NCI-H2029 treated with DMSO at 0.1 percent for 48 hours (cell line): ENCODE measurements at places on chromosomes 2 and 18.

DNA sequence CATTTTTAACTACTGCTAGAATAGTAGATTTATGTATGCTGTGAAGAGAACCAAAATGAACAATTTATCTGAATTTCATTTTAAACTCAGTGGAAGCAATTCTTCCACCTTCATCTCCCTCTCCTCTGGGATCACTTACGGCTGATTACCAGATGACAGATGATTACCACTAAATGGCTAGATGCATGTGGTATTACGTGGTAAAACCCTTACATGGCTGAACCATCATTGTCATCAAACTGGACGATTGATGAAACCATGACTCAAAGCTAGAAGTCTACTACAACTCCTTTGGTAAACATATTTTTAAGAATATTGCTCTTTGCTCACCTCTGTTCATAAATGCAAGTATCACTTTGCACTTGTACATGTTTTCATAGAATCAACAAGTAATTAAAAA is 48.5 kb upstream of the DOCK10 start:
- DNase-seq, result no peak

GRCh38 chr2:231102772-231103171 is 22.1 kb downstream of the HTR2B start:
- DNase-seq, result no peak

DNA sequence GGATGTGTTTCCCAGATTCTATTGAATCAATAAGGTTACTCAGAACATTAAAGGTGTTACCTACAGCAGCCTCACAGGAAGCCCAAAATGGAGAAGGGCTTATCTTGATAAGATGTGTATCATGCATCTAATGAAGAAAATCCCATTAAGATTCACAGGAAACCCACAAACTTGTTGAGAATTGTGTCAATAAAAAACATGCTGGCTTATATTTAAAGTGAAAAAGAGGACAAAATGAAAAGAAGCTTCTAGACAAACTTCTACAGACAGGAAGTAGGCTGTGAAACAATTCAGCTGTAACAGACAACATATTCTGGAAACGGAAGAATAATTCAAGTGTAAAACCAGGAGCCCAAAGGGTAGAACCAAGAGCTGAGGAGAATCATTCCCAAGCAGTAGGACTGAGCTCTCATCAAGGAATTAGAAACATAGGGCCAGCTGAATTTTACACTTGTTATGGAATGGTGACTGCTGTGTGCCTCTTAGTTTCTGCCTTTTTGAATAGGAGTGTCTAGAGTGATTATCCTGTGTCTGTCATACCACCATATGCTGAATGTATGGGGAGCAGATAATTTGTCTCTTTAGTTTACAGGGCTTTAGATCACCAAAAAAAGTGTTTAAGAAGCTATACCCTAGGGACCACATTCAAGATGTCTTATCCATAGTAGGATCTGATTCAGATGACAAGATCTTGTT is 9.6 kb downstream of the IMMT start:
- no peak for DNase-seq

DNA sequence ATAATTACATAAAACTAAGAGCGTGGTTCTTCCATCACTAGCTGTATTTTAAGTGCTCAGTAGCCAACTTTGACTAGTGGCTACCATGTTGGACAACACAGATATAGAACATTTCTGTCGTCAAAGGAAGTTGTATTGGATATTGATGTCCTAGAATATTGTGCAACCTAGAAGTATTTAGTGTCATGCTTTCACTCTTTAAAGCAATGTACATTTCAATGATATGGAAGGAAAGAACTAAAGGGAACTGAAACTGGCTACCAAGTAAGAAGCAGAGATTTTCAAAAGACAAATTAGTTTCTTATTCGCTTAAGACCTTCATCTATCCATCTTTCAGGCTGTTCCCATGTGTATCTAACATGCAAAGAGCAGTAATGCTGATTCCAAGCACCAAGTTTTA is 85.4 kb upstream of the EML6 start:
- no peak for DNase-seq

DNA sequence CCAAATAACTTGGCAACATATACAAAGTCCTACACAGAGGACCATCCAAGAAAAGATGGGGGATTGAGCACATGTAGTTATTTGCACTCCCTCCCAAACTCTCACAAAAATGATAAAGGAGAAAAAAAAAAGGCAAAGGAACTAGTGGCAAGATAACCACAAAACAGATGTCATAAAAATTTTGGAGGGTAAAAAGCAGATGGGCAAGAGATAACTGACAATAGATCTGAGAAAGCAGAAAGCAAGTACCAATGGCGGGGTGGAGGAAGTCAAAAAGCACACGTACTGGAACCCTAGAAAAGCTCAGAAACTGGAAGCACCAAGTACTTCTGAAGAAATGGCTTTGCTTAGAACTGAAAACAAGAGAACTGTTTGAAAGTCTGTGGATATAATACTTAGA is 82.0 kb downstream of the WDPCP start:
- DNase-seq, result no peak

- no peak for DNase-seq
Observed at GRCh38 chr18:7520200-7520785, 46.8 kb upstream of the PTPRM start.

DNA sequence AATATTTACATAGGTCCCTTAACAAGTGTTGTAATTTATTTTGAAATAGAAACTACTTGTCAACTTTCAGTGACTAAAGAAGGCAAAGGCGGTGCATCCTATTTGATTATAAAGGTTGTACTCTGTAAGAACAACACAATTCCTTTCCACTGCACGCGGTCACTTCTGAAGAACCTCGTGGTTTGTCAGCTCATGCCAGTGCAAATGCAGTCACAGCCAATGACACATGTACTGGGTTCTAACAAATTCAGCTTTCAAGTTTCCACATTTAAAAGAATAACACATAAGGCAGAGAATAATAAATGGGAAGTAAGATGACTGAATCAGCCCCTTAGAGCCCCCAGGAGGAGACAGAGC is 39.7 kb downstream of the CYB5A start:
- DNase-seq, result no peak

DNA sequence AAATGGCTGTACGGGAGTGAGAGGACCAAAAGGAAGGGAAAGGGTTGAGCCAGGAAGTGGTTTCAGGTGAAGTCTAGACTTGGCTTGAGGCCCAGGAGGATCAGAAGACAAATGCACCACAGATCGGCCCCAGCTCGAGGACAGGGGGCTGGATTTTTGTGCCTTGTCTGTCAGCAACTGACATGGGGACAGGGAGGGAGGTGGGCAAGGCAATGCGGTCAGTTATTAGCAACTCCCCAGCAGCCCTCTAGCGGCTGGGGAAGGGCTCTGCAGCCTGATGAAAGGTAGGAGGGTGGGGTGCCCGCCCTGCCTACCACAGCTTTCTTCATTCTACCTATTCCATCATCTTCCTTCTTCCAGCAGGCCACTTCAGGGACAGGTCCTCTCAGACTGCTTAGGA is 50.0 kb downstream of the CPO start:
- peak; percentile 57 for DNase-seq

DNA sequence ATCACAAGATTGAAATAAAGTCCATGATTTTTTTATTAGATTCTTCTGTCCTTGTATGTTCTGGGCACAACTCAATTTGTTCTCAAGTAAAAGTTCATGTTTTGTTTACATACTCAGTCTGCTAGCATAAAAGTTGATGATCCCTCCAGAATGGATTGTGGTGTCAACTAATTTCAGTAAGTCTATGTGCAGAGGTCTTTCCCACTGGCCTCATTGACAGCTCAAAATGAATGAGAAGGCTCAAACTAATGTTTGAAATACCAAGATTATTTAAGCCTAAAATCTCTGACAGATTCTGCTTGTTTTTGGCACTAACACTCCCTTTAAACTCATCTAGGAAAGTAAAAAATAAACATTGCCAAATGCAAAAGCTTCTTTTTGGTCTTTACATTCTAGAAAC is 561.2 kb upstream of the CNTNAP5 start:
- no peak for DNase-seq

DNA sequence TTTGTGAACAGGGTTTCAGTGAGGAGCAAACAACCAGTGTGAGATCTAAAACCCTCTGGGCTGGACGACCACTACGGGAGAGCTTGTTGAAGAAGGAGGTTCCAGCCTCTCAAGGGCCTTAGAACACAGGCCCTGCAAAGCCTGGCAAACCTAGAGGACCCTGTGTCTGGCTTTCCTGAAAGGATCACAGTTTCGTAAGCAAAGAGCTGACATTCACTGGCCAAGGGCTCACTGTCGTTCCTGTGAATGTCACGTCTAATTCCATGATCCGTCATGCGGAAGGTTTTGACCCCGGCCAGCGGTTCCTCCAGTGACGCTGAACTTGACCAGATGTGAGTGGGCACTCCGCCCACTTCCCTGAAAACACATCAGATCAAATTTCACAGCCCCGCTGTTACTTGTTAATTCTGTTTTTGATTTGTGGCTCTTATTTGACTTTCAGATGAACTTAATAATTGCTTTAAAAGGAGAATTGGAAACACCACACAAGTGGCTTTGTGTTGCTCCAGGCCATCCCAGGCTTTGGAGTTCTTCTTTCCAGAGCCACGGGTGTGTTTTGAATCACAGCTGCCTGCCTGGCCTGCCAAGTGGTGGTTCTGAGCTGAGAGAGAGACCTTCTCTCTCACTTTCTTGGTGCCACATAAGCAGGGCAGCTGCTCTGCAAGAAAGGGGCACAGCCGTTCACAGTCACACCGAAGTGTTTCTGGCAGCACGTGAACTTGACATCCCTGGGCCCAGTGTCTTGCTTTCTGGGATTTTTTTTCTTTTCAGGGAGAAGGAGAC is 308.4 kb downstream of the NDUFA10 start:
- no peak for DNase-seq

DNA sequence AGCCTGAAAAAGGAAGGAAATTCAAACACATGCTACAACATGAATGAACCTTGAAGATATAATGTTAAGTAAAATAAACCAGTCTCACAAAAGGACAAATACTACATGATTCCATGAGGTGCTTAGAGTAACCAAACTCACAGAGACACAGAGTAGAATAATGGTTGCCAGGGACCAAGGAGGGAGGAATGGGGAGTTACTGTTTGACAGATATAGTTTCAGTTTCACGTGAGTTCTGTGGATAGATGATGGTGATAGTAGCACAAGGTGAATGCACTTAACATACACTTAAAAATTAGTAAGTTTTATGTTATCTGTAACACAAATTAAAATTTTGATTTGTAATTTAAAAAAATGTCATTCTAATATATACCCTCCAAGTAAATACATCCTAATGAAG is 106.9 kb upstream of the ACVR1C start:
- DNase-seq, result no peak

DNA sequence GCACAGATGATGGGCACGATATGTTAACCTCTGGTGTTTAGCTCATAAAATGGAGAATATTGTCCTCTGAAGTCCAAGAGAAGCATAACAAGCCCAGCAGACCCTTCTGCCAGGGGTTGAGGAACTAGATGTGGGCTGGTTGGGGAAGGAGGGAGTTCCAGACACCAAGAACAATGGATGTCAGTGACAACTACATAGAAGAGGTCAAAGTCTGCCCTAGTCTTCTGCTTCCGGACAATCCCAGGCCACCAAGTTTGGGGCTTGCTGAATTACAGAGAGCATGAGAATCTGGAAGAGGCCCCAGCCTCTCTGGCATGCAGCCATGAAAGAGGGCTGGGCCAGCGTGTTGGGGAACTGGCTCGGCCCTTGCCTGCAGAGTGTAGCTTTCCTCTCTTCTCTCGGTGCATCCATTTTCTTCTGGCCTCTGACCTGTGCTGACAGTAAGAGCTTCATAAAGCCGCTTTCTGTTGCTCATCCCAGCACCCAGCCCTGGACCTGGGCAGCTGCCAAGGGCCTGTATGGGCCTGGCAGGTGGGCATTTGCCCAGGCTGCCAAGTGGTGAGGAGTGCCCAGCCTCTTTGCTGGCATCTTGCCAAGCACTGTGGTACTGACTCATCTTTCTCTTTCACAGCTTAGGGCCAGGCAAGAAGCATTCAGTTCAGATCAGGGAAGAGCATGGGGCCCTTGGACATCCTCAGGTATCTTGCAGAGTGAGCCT is 14.6 kb upstream of the LAPTM4A start:
- DNase-seq, result peak; percentile 87

DNA sequence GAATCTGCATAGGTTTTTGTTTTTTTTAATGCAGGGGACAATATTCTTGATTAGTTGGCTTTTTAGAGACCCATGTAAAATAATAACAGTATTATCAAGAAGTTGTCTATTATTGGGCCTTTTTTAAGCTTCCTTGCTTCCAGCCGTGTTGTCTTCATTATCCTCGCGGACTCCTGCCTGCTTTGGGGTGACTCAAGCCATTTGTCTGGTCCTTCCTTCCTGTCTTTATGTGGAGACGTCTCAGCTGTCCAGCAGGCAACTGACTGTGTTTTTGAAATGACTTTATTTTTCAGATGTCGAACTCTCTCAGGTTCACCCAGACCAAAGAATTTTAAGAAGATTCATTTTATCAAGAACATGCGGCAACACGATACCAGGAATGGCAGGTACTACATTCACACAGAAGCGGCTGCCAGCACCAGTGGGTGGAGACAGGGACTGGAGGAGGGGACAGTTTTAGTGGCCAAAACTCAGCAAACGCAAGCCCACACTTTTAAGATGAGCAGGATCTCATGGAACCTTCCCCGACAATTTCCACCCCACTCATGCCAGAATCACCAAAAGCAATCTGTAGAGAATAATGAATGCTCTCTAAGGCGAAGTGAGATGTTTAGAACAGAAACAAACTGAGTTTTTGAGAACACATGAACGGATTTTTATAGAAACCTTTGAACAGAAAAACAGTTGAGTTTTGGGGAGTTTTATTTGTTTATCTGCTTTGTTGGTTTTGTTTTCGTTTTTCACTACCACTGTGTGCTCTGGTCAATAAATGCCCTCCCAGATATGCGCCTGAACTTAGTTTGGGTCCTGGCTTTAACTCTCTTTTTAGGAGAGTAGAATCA is 59.1 kb downstream of the CABLES1 start:
- no peak for DNase-seq

- DNase-seq, result no peak
Observed at GRCh38 chr2:68086166-68086565, 23.4 kb upstream of the C1D start.
